GM03348 (cell line): ENCODE measurements at places on chromosomes 16 and 17.
A peak's percentile ranks its signal among the peaks of the same experiment; 100 is the strongest.

DNA sequence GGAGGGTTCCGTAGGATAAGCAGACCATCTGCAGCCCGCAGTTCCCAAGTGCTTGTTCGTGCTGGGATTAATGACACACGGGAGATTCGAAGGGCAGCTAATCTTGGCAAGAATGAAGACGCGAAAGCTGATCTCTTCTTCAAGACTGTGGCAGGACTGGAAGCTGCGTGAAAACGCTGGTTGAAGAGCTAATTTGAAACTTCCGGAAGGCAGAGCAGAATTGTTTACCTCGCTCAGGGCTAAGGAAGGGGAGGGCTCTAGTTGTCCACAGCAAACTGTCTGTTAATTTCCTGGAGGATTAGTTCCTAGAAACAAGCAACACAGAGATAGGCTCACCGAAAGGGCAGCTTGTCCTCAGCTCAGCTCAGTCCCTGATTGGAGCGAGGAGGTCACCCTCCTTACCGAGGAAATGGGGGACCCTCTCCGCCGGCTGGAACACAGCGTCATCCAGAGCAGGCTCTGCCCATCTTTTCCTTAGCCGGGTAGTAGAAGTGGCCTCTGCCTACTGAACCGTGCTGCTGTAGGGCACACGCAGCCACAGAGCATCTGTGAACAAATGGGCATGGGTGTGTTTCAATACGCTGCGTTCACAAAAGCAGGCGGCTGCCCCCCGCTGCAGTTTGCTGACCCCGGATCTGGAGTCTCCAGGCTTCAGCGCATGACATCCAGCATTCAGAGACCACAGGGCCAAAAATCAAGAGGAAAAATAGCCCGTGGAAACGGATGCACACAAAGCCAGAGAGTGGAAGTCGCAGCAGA is 16.7 kb upstream of the BAIAP2 start:
- peak; percentile 51 for DNase-seq

DNA sequence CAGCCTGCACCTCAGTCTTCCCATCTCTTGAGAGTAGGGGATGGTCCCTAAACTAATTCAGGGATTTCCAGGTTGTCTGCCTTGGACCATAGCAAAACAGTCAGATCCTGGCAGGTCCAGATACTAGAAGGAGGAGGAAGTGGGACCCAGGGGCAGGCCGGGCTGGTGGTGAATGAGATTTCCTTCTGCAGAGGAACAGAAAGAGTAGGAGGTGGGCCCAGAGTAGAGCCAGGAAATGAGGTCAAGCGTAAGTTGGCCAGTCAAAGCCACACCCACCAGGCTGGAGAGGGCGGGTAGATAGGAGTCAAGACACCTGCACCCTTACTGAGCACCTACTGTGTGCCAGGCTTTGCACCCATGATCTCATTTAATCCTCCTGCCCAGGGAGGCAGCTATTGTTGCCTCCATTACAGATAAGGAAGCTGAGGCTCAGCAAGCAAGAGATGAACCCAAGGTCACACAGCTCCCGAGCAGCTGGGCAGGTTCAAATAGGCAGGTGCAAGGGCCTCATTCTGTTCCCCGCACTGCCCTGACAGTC is 2.6 kb downstream of the CDH5 start:
- no peak for DNase-seq

GRCh38 chr17:75587675-75588595 is at the start of gene MYO15B:
MYO15B (plus strand) TSS chr17:75587800; CDS start chr17:75588058, 258 bp downstream.
- DNase-seq: no peak

- no peak for DNase-seq
These were observed 12.0 kb upstream of the KCNJ18 start for GRCh38 chr17:21680366-21680765.

DNA sequence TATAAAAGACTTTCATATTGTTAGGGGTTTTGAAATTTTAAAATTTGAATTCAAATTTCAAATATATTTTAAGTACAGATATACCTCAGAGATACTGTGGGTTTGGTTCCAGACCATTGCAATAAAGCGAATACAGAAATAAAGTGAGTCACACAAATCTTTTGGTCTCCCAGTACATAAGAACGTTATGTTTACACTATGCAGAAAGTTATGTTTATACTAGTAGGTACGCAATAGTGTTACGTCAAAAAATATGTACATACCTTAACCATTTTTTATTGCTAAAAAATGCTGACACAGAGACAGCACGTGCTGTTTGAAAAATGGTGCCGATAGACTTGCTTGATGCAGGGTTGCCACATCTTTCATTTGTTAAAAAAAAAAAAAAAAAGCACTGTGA is 19.7 kb downstream of the NUP88 start:
- DNase-seq: no peak

- DNase-seq: no peak
These were observed 72.7 kb downstream of the SDR42E1 start for GRCh38 chr16:81938326-81939163.

- no peak for DNase-seq
These were observed 787.9 kb upstream of the EEF2KMT start for GRCh38 chr16:5885521-5885920.

DNA sequence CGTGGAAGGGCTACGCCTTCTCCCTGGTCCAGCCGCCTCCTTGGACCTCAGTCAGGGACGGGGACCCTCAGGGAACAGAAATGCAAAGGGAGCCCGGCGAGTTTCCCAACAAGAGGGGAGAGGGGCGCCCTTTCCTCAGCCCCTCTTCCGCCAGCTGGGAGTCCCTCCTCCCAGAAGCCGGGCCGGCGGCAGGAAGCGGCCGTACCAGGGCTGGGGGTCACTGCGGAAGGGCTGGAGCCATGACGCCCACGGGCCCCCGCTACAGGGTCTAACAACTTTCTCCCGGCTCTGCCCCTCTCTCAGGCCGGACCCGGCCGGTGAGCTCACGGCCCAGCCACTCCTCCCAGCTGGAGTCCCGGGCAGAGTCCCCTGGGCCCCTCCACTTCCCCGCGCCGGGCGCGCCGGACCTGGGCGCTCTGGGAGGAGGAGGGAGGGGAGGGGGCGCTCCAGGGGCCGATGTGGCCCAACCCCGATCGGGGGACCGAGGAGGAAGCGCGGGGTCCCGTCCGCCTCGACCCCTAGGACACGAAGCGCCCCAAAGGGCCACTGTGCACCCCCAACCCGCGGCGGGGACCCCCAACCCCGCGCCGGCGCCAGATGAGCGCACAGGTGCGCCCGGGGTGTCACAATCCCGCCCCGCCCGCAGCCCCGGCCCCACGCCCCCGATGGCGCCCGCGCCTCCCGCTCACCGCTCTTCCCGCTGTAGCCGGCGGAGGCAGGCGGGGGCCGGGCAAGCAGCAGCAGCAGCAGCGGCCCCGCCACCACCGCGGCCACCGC is 578 bp downstream of the PGAP6 start:
- peak; percentile 46 for DNase-seq

DNA sequence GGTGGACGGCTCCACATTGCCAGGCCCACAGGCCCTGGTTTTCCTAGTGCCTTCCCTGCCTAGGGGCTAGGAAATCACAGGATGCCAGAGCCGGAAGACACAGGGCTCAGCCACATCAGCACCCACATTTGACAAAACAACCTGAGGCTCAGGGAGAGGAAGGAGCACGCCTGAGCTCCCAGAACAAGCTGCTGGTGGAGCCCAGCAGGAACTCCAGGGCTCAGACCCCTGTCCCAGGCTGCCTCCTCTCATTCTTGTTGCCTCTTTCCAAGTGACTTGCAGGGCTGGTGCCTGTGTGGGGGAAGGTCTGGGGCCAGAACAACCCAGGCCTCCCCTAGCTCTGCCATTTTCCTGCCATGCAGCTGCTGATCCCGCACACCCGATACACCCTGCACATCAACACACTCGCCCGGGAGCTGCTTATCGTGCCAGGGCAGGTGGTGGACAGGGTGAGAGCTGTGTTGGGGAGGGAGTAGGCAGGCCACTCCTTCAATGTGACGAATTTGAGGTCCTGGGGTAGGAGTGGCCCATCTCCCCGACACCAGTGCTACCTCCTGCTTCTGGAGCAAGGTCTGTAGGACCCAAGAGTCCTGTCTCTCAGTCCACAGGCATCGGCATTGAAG is 7.6 kb downstream of the ALOX15B start:
- no peak for DNase-seq

DNA sequence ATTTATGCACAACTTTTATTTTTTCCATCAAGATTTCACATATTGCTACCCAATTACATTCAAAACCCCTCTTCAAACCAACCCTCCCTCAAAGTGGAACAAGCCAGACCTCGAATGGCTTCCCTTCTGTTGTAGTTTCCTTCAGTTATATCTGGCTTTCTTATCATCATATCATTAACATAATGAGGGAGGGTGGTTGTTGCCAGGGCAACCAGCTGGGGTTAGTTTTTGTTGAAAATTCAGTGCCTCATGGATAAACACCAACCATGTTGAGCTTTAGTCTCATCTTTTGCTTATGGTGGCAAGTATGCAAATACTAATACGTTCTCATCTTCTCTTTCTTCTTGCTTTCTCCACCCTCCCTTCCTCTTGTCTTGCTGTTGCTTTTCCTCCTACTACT is 359.7 kb downstream of the CDH11 start:
- no peak for DNase-seq

GRCh38 chr16:88968589-88969280 is 8.3 kb downstream of the CBFA2T3 start:
- DNase-seq: no peak

DNA sequence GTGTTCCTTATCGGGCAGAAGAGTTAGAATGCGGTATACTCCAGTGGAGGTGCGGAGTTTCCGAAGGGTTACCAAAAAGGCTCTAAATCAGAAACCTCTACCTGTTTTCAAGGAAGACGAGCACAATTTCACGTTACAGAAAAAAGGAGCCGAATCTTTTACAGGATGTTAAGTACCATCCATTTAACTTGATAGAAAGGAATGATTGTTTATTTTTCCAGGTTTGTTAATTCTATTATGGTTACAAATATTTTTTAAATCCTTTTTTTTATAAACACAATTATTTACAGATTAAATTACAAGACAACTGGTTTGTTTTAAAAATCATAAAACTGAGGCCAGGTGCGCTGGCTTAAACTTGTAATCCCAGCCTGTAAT is 18.2 kb downstream of the ZNF213 start:
- no peak for DNase-seq

- DNase-seq: peak; percentile 44
These were observed 652 bp downstream of the VPS35L start for GRCh38 chr16:19555938-19556771.

DNA sequence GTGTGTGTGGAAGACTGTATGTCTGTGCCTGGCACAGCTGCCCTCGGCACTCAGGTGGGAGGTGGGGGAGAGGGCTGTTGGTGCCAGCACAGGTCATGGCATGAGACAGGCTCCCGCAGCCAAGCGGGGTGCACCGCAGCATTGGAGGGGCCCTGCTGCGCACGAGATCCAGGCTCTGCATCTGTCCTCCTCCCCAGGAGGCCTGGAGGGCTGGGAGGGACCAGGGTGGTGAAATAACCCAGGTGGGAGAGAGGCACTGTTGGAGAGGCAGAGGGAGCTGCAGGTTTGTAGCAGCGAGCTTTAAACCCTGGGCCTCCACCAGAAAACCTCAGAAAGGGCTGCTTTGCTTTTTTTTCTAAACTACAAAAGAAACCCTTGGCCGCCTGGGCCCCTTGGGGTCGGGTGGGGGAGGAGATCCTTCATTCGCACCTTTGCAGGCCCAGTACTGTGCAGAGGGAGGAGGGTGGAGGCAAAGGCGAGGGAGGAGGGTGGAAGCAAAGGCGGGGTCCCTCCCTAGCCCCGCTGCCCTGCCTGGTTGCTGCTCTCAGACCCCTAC is 241.7 kb downstream of the SEC14L1 start:
- DNase-seq: no peak

DNA sequence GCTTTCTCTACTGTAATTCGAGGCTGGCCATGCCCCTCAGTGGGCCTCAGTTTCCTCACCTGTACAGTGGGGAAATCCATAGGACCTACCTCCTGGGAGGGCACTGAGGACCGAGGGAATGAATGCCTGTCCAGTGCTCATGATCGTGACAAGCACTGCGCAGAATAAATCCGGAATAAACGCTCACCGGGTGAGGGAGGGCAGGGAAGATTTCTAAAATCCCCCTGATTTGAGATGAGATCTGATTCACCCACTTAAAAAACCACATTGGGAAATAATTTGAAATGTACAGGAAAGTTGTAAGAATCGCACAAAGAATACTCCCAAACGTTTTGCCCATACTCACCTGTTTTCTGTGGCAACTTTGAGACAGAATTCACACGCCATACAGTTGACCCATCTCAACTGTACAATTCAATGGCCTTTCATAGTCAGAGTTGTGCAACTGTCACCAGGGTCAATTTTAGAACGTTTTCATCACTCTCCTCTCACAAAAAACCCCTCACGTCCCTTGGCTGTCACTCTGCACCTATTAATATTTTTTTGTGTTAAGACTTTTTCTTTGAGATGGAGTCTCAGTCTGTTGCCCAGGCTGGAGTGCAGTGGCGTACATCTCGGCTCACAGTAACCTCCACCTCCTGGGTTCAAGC is 49.8 kb downstream of the IRF8 start:
- no peak for DNase-seq

DNA sequence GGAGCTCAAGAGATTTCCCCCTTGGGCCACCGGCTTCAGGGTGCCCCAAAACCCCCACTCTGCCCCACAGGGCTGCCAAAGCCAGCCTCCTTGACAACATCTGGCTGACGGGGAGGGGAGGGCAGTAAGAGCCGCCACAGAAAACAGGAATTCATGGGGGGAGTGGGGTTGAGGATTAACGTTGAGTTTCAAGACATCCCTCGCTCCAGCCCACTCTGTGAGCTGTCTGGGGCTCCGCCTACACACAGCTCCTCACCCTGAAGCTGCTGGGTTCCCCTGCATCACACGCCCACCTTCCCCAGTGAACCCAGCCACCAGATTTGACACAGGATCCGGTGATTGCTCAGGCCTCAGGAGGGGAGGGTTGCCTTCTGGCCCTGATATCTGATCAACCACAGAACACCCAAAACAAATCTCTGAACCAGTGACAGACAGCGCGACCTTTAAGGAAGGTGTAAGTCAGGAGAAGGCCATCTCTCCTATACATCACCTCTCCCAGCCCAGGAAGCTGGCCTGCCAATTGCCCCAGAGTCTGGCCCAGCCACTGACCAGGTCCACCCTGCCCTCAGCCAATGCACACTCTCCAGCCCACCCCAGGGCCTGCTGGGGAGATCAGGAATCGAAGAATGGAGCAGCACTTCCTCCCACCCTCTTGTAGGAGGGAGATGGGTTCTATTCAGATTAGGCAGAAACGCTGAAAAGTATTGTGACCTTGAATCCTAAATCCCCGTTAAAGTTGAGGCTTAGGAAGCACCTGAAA is 132.1 kb downstream of the CLEC16A start:
- DNase-seq: no peak

- peak; percentile 80 for DNase-seq
These were observed 5.8 kb upstream of the DHRS13 start for GRCh38 chr17:28908640-28909167.
